ENCODE measurements at places on chromosomes 13 and 19.

DNA sequence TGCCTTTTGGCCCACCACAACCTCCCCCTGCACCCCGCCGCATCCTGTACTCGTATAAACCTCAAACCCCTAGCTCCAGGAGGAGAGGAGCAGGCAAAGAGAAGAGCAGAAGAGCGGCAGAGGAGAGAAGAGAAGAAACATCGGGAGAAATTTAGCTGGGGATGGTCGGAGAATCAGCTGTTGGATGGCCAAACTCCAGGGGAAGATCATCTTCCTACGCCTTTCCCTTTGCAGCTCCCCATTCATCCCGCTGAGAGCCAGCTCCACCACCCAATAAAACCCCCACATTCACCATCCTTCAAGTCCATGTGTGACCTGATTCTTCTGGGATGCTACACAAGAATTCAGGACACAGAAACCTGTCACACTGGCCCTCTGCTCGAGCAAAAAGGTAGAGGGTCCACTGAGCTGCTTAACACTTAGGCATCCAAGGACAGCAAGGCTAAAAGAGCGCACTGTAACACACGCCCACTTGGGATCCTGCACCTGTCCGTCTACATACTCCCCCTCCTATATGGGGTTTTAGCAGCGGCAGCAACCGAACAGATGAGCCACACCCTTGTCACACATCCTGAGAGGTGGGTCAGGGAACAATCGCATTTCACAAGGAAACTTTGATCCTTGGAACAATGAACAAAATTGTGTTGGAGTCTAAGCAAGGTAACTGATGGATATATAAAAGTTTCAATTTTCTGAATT is 51.6 kb upstream of the MIR17HG start:
- peak; percentile 30 for DNase-seq

- no peak for DNase-seq
Measured at GRCh38 chr13:112569821-112570220, 18.1 kb downstream of the TUBGCP3 start.

DNA sequence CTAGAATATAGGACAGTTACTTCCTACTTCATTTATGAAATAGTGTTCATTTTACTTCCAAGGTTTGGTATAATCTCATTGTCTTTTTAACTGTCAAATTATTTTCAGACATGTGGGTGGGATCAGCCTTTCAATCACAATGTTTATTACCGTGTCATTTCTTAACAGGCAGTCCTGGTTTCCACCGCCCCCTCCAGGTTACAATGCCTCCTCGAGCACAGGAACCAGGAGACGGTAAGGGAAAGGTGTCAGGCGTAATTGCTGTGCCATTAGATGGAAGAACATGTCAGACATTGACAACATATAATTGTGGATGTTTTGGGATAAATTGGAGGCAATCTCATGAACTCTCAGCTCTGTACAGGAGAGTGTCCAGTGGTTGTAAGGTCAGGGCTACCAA is 36.5 kb downstream of the SCEL start:
- DNase-seq = no peak

GRCh38 chr13:26246154-26246553 is 7.8 kb upstream of the CDK8 start:
- DNase-seq = peak; percentile 24

- no peak for DNase-seq
Measured at GRCh38 chr19:13956365-13956744, 4.0 kb downstream of the DCAF15 start.

DNA sequence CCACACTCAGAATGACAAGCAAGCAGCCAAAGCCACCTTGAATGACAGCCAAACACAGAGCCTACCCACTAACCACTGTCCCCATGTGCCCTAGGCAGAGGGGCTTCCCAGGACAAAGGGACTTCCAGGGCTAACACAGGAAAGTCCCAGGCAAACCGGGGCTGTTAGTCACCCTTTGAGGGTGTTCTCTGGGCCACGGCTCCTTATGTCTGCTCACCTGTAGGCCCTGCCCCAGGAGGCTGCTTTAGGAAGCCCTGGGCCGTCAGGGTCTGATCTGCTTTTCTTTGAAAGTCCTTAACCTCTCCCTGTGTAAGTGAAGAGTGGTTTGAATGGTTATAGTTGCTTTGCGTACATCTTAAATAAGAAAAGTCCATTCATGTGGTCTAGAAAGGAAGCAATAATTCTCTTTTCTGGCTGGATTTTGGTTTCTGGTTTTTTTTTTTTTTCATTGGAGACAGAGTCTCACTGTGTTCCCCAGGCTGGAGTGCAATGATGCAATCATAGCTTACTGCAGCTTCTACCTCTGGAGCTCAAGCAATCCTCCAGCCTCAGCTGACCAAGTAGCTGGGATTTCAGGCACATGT is 161.4 kb downstream of the EFNB2 start:
- no peak for DNase-seq

GRCh38 chr13:100764937-100765336 is 90.3 kb upstream of the TMTC4 start:
- no peak for DNase-seq

GRCh38 chr19:41771410-41771809 is 16.1 kb downstream of the CEACAM6 start:
- no peak for DNase-seq

Measured in NCI-H748 treated with DMSO at 0.1 percent for 48 hours (cell line).